Progenitor cell of endocrine pancreas (in vitro differentiated cells): ENCODE measurements at places on chromosomes 12 and 14. TPM values are rescaled to one million over a fixed set of nuclear protein-coding genes. Genes with fewer than 3 reads are reported as not detected.

DNA sequence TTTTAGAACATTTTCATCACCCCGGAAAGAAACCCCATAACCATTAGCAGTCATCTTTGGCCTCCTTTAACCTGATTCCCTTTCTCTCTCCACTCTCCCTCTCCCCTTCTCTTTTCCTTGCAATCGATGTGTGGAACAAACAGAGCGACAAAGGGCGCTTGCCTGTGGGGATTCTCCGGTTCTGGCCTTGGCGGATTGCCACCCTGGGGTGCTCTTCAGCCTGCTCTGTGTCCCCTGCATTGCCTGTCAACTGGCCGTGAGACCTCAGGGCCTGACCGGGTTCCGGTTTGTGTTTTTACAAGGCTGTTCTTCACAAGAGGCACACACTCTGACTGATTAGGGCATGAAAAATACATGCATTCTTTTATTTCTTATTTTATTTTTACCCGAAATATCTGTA is 27.8 kb downstream of the LRTM2 start:
- DNase-seq = no peak

DNA sequence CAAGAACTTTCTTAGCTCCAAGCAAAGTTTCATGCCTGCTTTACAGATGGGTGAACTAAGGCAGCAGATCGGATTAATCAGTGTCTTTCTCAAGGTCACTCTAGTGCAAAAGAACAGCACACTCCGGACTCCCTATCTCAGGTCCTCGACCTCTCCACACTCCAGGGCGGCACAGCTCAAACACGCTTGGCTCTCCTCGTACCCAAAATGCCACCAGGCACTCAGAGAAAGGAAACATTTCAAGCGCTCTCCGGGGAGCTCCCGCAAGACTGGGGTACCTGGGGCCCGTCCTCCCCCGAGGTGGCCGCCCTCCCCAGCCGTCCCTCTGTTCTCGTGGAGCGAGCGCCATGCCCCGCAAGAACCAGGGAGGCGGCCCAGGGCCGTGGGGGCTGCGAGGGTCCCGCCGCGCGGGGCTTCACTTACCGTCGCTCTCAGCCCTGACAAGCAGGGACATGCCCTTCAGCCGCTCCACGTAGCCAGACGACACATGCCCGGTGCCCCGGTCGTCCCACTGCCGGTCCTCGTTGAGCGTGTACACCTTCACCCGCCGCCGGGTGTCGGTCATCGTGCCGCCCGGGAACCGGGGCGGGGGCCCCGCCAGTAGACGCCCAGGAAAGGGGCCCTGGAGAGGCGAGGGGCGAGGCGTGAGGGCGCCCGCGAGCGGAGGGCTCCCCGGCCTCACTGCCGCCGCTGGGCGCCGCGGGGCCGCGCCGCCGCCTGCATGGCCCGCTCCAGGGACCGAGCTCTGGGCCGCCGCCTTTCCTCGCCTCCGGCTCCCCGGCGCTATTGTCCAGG is 830 bp downstream of the PPP4R3A start:
- peak; percentile 26 for DNase-seq

DNA sequence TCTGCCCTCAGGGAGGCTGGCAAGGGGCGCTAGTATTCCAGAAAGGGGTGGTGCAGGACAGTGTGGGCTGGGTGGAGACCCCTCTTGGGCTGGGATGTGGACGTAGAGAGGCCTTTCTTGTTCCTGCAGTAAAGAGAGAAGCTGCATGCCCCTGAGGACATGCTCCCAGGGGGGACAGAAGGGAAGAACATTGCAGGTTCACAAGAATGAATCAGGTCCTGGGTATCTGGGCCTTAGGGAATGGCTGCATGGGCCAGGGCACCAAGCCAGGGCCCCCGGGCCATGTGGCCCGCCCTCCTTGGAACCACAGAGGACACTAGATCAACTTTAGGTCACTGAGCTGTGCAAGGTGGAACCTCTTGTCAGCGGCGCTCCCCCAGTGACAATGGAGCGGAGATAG is 51.8 kb downstream of the ZNF664 start:
- DNase-seq = no peak

- no peak for DNase-seq
These were observed 26.9 kb downstream of the TBX3 start for GRCh38 chr12:114656906-114657596.

Gene ISM2
- 0.42 TPM in 1 of 2 replicates, not detected in the other for total RNA-seq
